ENCODE measurements at places on chromosomes 11 and 22.

DNA sequence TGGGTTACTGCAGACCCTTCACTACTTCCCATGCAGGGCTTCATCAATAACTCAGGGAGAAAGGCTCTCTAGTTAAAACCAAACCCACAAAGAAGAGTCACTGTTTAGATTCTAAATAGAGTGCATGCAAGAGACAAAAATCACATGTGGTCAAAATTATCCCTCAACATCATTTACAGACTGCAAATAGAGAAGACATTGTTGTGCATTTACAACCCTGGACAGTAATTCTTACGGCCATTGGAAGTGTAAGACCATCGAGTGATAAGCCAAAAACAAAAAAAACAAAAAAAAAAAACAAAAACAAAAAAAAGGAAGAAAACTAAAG, 93.4 kb downstream of the RASSF10 start:
- DNase-seq: no peak

GRCh38 chr11:95373241-95373640, 142.2 kb upstream of the SESN3 start:
- DNase-seq: no peak

DNA sequence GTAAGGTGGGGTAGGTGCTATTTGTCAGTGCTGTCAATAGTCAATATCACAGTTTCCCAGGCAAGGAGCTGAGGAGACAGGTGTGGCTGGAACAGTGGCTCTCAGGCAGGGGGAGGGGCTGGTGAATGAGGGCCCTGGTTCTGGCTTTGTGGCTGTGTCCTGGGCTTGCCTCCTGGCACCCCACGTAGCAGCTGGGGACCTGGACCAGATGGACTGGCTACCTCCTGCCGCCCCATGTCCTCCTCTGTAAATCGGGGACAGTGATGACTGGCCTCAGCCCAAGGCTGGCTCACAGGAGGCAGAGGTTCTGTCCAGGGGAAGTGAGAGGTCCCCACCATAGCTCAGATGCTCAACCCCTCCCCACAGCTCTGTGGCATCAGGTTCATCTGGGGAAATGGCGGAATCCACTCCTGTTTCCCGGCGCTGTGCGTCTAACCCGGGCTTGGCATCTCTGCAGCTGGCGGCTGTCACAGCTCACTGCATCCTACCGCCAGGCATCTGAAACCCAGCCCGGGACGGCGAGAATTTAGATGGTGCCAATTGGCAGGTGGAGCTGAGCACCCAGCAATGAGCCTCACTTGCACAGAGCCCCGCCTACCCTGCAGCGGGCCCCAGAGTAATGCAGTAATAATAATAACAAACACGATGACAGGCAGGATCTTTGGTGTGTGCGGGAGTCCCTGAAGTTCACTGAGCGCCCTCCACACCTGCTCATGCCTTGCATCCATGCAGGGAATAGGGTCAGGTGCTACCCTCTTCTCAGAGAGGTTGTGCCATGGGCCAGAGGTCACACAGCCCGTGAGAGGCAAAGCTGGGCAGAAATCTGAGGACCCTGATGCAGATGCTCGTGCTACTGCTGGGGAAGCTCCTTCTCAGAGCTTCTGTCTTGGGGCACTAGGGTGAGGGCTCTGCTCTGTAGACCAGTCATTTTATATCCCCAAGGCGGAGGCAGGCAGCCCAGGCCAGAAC, 27.8 kb upstream of the SHISAL1 start:
- DNase-seq: no peak

DNA sequence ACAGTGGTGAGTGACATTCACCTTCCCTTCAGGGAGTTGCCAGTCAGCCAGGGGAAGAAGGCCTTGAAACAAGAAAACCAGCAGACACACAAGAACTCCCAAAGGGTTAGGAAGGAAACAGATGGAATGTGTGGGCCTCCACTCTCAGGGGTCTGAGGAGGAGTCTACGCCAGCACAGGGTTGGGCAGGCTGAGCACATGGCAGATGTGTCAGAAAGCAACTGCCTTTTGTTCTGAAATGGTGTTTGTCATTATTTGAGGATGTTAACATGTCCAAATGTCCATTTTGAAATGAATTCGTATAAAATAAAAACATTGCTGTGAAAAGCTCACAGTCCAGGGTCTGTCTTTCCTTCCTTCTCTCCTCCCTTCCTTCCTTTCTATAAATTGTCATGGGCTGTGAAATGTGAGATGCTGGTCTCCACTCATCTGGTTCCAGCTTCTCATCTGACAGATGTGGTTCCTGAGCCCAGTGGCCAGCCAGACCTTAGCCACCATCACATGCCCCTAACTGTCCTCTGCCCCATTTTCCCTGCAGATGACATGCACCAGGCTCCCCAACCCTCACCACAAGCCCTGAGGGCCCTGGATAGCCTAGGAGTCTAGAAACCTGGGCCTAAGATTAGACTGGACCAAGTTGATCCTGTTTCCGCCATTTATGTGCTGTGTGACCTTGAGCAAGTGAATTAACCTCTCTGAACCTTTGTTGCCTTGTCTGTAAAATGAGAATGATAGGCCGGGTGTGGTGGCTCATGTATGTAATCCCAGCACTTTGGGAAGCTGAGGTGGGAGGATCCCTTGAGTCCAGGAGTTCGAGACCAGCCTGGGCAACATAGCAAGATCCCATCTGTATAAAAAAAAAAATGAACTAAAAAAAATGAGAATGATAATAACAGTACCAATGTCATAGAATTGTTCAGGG, 56.2 kb upstream of the CRYBB3 start:
- no peak for DNase-seq

DNA sequence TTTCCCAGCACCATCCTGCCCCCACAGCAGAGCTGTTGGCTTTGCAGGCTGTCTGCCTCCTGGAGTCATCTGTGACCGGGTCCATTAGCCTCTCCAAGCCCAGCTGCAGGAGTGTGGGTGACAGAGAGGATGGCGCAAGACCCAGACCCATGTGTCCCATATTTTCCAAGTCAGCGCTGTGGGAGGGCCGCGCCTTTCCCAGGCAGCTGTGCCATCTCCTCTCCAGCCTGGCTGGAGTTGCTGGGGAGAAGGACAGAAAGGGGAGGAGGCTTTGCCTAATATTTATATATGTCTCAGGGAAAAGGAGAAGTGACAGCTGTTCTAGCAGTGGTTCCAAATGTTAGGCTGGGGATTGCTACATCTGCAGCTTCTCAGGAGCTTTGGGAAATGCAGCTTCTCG, 15.7 kb downstream of the DTX4 start:
- DNase-seq: no peak

- DNase-seq: no peak
Observed at GRCh38 chr11:44068180-44068579, 2.1 kb downstream of the ACCS start.

Data from A673 (cell line).